ENCODE measurements at places on chromosomes 4 and X.

GRCh38 chr4:52200339-52200725 is 149.2 kb downstream of the SPATA18 start:
- no peak for DNase-seq

DNA sequence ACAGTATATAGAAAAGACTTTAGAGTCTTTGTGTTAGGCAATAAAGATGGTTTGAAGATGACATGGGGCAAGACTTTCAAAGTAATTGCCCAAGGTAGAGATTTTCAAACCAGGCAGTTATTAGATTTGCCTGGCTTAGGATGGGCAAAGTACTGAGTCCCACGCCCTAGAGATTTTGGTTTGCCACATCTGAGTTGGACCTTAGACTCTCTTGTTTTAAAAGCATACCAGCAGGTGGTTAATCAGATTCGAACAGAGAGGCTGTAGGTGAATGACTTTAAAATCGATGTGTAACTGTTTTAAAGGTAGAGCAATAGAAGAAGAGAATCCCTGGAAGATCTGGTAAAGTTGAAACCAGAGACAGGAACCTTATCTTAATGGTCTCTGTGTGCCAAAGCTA is 121.5 kb downstream of the RAPGEF2 start:
- no peak for DNase-seq

- no peak for DNase-seq
These were observed 1.8 kb downstream of the PPP1R2C start for GRCh38 chrX:42776195-42776594.

DNA sequence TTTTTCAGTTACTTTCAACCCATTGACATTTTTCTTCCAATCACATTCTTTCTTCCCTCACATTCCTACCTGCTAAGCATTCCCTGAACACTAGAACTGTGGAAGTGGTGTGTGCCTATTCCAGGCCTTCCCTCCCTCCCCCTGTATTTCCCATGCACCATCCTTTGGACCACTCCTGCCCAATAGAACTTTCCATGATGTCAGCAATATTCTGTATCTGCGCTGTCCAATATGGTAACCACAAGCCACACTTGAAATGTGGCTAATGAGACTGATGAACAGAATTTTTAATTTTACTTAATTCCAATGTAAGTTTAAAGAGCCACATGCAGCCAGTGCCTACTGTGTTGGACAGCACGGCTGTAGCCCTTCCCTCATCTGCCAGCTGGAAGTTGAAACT is 57.5 kb downstream of the DCTD start:
- no peak for DNase-seq

DNA sequence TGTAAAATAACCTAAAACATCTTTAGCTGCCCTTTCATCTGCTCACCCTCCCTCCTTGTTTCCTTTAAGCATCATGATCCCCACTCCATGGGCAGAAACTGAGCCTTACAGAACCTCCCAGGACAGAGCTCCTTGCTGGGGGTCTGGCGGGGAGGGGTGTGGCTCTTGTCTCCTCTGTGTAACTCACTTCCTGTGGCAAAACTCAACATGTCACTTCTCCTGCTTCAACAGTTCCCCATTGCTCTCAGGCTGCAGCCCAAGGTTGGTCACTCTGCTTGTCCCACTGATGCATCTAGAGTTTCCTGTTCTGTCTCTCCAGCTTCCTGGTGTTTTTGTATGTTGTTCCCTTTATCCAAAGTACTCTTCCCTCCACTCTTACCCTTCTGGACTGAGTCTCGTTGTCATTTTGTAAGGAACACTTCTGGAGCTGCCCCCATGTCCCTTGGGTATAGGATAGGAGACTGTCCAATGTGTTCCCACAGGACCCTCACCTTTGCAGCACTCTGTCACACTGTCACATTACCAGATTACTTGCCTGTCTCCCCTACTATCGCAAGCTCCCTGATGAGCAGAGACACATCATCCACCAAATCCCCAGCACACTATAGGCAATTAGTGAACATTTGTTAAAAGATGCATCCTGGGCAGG is 19.6 kb downstream of the TMEM31 start:
- no peak for DNase-seq

- no peak for DNase-seq
These were observed 97.6 kb downstream of the RAB28 start for GRCh38 chr4:13386405-13387107.

GRCh38 chrX:40171513-40172400 is 74.0 kb upstream of the BCOR start:
- DNase-seq = no peak

DNA sequence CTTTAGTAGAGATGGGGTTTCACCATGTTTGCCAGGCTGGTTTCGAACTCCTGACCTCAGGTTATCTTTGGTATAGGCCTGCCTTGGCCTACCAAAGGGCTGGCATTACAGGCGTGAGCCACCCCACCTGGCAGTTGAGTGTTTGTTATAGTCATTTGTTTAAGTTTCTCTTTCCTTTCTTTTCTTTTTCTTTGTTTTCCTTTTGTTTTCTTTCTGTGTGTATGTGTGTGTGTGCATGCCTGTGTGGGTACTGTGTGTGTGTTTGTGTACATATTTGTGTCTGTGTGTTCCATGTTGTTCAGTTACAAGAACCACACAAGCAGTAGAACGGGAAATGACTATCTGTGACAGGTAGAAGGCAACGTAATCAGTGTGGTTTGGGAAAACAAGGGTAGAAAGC is 624.9 kb downstream of the FSTL5 start:
- no peak for DNase-seq

DNA sequence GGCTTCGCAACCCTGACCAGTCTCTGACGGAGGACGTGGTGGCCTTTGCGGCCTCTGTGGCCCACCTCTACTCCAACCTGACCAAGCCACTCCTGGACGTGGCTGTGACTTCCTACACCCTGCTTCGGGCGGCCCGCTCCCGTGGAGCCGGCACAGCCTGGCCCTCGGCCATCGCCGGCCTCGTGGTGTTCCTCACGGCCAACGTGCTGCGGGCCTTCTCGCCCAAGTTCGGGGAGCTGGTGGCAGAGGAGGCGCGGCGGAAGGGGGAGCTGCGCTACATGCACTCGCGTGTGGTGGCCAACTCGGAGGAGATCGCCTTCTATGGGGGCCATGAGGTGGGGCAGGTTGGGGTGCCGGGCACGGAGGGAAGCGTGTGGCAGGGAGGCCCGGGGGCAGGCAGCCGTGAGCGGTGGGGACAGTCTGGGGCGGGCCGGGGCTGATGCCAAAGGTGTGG is 1.2 kb downstream of the ABCD1 start:
- no peak for DNase-seq

- DNase-seq = no peak
These were observed 1863.6 kb downstream of the STIM2 start for GRCh38 chr4:28724239-28724638.

Measured in NCI-H460 (cell line).